ENCODE measurements at places on chromosomes 5 and 9.

DNA sequence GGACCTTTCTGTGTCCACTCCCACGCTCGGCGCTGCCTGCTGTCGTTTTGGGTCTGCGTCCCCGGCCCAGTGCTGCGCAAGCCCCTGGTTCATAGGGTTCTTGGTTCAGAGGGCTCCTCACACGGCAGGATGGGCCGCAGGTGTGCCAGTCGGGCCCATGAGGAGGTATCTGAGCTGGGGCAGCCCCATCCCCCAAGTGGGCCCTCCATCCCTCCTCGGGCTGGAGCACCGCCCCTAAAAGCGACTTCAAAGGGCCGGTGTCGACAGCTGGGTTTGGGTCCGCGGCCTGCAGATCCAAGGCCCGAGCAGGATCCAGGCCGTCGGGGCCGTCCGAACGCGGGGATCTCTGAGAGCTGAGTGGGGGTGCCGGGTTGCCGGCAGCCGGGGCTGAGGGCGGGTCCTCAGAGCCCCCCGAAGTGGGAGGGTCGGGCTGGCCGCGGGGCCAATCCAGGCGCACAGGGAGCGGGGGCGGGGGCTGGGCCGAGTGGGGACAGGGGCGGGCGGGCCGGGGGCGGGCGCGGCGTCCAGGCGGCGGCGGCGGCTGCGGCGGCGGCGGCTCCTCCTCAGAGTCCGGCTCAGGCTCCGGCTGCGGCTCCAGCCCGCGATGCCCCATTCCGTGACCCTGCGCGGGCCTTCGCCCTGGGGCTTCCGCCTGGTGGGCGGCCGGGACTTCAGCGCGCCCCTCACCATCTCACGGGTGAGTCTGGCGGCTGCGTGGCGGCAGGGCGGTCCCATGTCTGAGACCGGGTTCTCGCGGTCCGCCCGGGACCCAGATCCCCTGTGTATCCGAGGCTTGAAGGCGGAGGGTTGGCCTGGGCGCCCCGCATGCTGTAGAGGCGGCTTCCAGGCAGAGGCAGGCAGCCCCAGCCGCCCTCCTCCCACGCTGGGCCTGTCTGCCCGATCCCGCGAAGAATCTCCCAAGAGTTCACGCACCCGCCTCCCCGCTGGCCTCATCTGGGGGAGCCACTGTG, at the start of gene PDLIM4:
Gene PDLIM4 (plus strand): TSS at position 566 of the 971 bp plus-strand sequence. CDS start 39 bp downstream, at position 605.
- DNase-seq: no peak

- no peak for DNase-seq
Measured at GRCh38 chr5:118165619-118166018, 822.7 kb downstream of the DTWD2 start.

DNA sequence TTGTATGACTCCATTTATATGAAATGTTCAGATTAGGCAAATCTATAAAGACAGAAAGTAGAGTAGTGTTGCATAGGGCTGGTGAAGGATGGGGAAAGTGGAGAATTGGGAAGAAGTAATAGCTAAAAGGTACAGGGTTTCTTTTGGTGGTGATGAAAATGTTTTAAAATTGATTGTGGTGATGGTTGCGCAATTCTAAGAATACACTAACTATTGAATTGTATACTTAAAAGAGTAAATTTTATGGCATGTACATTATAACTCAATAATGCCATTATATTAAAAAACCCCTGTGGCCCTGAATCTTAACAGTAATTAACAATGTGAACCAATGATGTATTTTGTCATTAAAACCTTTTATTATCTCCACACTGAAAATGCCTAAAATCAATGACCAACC, 20.4 kb upstream of the DMAC1 start:
- no peak for DNase-seq

DNA sequence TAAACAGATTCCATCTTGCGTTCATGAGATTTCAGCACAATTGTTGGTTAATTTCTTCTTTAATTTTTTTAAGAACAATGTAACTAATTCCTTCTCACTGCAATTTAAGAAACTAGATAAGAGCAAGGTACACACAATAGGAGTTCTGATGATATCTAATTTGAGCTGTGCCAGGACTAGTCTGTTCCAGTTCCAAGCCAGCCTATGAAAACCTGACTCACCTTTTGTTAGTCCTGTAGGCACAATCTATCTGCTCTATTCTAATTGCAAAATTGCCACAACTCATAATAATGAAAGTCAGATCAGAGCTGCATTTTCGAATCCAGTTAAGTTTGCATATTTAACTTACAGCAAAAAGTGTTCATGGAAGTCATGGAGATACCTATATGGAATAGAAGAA, 494.1 kb upstream of the TUSC1 start:
- no peak for DNase-seq

- no peak for DNase-seq
Measured at GRCh38 chr9:114373960-114374730, 13.6 kb downstream of the AKNA start.

Measured in stimulated activated CD8-positive, alpha-beta memory T cell treated with anti-CD3 and anti-CD28 coated beads, Interleukin-7, amount 100 ng/mL, for 1 hour (primary cell).